A549 treated with dexamethasone at 1 μM for 4 hours (cell line): ENCODE measurements at places on chromosomes 2 and 18. TPM values are rescaled to one million over a fixed set of nuclear protein-coding genes. Genes with fewer than 3 reads are reported as not detected.

The PSD4 gene
- total RNA-seq, result 11.2 to 15.2 TPM (median 14.4 TPM) in 5 replicates

The UBE2E3 gene
- 65.1 to 77.4 TPM (median 71.7 TPM) in 5 replicates for total RNA-seq

The EPB41L3 gene
- 0.17 to 0.41 TPM (median 0.19 TPM) in 5 replicates for total RNA-seq

The DNER gene
- 9.1 to 14.0 TPM (median 10.9 TPM) in 5 replicates for total RNA-seq

The RAB6C gene
- total RNA-seq, result not detected in 5 replicates

The ST6GAL2 gene
- total RNA-seq, result 12.0 to 19.3 TPM (median 14.1 TPM) in 5 replicates

The ALKAL2 gene
- total RNA-seq, result not detected in 5 replicates

The TMEM198 gene
- total RNA-seq, result 0.56 to 1.2 TPM (median 1.1 TPM) in 5 replicates

The RAB27B gene
- 11.1 to 16.8 TPM (median 15.3 TPM) in 5 replicates for total RNA-seq

The SOCS6 gene
- 28.2 to 36.7 TPM (median 35.1 TPM) in 5 replicates for total RNA-seq

The HOXD1 gene
- 0.15 to 0.25 TPM (median 0.21 TPM) in 5 replicates for total RNA-seq

The PLGLB2 gene
- total RNA-seq, result 0.11 to 0.37 TPM (median 0.18 TPM) in 3 of 5 replicates, not detected in the others

The NLRC4 gene
- 0.04 to 0.11 TPM (median 0.08 TPM) in 5 replicates for total RNA-seq

The MATN3 gene
- total RNA-seq, result 11.0 to 18.8 TPM (median 15.4 TPM) in 5 replicates

The VIL1 gene
- total RNA-seq, result 0.16 to 0.40 TPM (median 0.27 TPM) in 5 replicates

The ATP6V1B1 gene
- total RNA-seq, result 1.2 to 2.4 TPM (median 1.8 TPM) in 5 replicates

The PRSS56 gene
- total RNA-seq, result 0.08 to 0.16 TPM (median 0.12 TPM) in 4 of 5 replicates, not detected in the other

The BOK gene
- 27.5 to 36.8 TPM (median 32.0 TPM) in 5 replicates for total RNA-seq

The DNAH6 gene
- 0.01 to 0.12 TPM (median 0.04 TPM) in 4 of 5 replicates, not detected in the other for total RNA-seq

The LIPT1 gene
- 3.2 to 5.1 TPM (median 3.6 TPM) in 5 replicates for total RNA-seq

The C2orf81 gene
- 3.3 to 3.7 TPM (median 3.6 TPM) in 5 replicates for total RNA-seq

The SCN1A gene
- total RNA-seq, result not detected in 5 replicates

The CCDC68 gene
- total RNA-seq, result 4.1 to 5.8 TPM (median 4.4 TPM) in 5 replicates

The MYO5B gene
- 6.9 to 8.7 TPM (median 7.3 TPM) in 5 replicates for total RNA-seq

The SULT1C2 gene
- 0.33 to 0.65 TPM (median 0.41 TPM) in 5 replicates for total RNA-seq

The ATG9A gene
- 33.6 to 46.8 TPM (median 45.2 TPM) in 5 replicates for total RNA-seq

The CYBRD1 gene
- total RNA-seq, result 26.2 to 35.1 TPM (median 33.0 TPM) in 5 replicates

The EVX2 gene
- total RNA-seq, result not detected in 5 replicates

The MAPK4 gene
- total RNA-seq, result 0.15 to 0.31 TPM (median 0.21 TPM) in 5 replicates

The CD8B2 gene
- total RNA-seq, result not detected in 5 replicates

The GAL3ST2 gene
- 0.15 to 0.27 TPM (median 0.25 TPM) in 5 replicates for total RNA-seq

The CACNB4 gene
- 0.14 to 0.36 TPM (median 0.19 TPM) in 5 replicates for total RNA-seq

The PRPF40A gene
- 63.9 to 86.8 TPM (median 80.1 TPM) in 5 replicates for total RNA-seq

The SIGLEC15 gene
- not detected in 5 replicates for total RNA-seq

The CPO gene
- 0.11 to 0.16 TPM in 2 of 5 replicates, not detected in the others for total RNA-seq

The ZNF532 gene
- total RNA-seq, result 19.9 to 28.6 TPM (median 24.8 TPM) in 5 replicates

The QPCT gene
- total RNA-seq, result 20.1 to 22.8 TPM (median 21.9 TPM) in 5 replicates

The FTCDNL1 gene
- 2.3 to 3.2 TPM (median 2.8 TPM) in 5 replicates for total RNA-seq

The KIAA2012 gene
- total RNA-seq, result not detected in 5 replicates

The STAT1 gene
- 46.6 to 67.1 TPM (median 62.0 TPM) in 5 replicates for total RNA-seq

The TMEM169 gene
- total RNA-seq, result 0.33 to 0.58 TPM (median 0.43 TPM) in 5 replicates

The PKDCC gene
- 19.6 to 26.0 TPM (median 21.8 TPM) in 5 replicates for total RNA-seq

The TFPI gene
- total RNA-seq, result 40.9 to 60.9 TPM (median 48.9 TPM) in 5 replicates

The PPM1B gene
- total RNA-seq, result 31.3 to 44.6 TPM (median 40.8 TPM) in 5 replicates

The CHRNG gene
- not detected in 5 replicates for total RNA-seq

The HAUS1 gene
- total RNA-seq, result 33.7 to 57.6 TPM (median 34.8 TPM) in 5 replicates

The DUSP11 gene
- total RNA-seq, result 34.0 to 40.8 TPM (median 40.4 TPM) in 5 replicates

The ITGB6 gene
- 0.35 to 1.2 TPM (median 0.60 TPM) in 5 replicates for total RNA-seq

The PLB1 gene
- total RNA-seq, result 1.1 to 3.1 TPM (median 2.6 TPM) in 5 replicates

The CRACDL gene
- 2.7 to 6.0 TPM (median 4.7 TPM) in 5 replicates for total RNA-seq

The CARF gene
- total RNA-seq, result 1.0 to 2.1 TPM (median 1.5 TPM) in 5 replicates
